SK-N-MC (cell line): ENCODE measurements at places on chromosomes 16 and 17.

GRCh38 chr16:53809088-53809932, 105.4 kb downstream of the FTO start:
- DNase-seq, result peak; percentile 37

GRCh38 chr16:88469615-88470395, 16.7 kb downstream of the ZFPM1 start:
- DNase-seq, result no peak

- DNase-seq, result no peak
Measured at GRCh38 chr17:77590951-77591735, 367.4 kb upstream of the TNRC6C start.

DNA sequence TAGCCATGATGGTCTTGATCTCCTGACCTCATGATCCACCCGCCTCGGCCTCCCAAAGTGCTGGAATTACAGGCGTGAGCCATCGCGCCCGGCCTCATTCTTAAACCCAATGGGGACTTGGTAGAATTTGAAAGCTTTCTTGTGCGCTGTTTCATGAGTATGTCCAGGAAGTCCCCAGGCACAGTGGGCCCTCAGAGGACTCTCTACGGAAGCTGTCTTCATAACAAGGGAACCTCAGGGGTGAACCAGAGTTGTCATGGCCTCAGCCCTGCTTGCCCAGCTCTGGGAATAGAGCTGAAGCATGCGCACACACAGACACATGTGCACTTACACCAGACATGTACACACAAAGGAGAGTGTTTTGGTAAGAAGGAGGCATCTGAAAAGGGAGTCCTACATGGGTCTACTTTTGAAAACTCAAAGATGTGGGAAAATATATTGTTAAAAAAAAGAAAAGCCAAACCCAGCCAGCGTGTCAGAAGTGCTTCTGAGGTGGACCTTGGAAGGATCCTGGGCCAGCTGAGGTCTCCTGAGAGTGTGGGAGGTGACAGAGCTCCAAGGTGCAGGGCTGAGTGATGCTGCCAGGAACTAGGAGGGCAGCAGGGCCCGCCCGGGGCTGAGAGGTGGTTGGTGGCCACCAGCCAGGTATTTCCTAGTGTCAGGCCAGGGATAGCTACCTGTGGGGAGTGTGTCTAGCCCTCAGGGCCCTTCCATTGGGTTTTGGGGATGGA, 54.6 kb downstream of the EPN2 start:
- DNase-seq, result no peak

- DNase-seq, result no peak
Measured at GRCh38 chr17:9473711-9474110, 101.9 kb downstream of the STX8 start.

GRCh38 chr17:47170710-47171109, 18.4 kb downstream of the CDC27 start:
- DNase-seq, result no peak

DNA sequence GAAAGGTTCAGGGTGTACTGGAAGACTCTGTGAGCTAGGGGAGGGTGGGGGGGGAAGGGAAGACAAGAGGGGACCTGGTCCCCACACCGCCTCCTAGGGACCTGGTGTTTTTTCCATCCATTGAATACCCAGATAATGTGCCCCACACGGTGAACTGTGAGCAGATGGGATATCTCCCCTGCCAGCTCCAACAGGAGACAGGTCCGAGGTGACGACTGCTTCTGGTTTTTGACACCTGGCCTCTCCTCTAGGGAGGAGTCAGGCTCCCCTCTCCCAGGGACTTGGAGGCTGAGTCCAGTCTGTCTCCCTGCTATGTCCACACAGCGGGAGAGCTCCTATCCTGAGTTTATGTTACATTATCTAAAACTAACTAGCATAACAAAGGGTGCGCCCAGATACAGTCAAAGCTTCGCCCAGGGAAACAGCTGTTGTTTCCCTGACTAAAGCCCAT, 1.8 kb downstream of the MARVELD3 start:
- no peak for DNase-seq

GRCh38 chr17:30234964-30235363, 533 bp downstream of the SLC6A4 start:
- no peak for DNase-seq

DNA sequence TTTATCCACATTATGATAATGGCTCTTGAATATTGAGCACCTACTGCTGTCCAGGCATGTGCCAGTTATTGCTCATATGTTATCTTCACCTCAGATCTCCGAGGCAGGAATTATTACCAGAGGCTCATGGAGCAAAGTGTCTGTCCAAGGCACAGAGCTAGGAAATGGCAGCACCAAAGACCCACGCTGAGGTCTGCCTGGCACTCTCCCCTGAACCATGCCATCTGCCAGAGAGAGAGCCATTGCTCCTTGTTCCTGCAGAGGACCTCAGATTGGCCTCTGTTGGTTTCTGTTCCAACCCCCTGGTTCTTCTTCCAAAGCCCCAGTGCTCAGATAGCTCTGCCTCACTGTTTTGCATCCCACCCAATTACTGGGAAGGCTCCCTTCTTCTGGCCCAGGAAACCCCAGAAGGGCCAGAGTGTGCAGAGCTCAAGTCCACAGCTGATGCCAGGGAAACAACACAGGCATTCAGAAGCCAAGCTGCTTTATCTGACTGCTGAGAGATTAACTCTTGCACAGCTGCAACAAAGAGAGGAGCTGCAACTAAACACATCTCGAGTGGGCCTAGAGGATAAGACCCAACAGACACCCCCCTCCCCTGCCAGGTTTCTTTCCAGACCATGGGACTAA, 5.9 kb downstream of the ASIC2 start:
- DNase-seq, result no peak

DNA sequence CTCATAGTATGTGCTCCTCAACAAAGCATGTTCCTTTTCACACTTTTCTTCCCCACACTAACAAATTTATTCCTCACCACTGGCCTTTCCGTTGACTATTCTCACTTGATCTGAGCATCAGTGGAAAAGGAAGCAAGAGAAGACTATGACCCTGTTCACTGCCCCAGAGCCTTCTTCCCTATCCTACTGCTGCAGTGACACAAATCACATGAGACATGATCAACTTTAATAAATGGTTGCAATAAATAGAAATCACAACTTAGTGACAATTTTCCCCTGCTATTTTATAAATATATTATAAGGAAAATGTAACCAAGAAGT, 438.7 kb upstream of the SOX9 start:
- no peak for DNase-seq

- no peak for DNase-seq
Measured at GRCh38 chr16:84806256-84806889, 13.4 kb upstream of the CRISPLD2 start.

DNA sequence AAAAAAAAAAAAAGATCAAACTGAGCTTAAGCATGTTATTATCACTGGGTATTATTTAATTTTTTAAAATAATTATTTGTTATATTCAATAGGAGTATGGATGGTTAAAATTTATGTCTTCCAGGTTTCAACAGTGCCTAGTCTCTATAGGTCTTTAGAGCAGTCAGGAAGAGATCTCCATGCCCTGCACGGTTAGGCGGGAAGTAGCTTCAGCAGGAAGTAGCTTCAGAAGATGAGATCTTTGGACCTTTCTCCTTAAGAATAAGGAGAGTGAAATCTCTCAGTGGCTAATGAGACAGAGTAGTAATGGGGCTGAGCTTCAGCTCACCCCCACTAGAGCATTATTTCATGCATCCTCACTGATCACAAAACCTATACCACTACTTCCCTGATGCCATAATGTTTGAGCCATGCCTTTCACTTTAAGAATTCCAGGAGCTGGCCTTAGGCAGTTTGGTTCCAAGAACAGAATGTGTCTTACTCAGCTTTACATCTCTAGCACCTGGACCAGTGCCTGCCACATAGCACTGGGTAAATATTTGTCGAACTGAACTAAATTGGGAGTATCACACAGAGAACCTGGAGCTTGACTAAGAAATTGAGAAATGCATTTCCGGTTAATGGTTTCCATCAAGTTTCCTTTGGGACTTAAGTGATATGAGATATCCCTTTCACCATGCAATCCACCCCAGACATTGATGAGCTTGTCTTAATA, 43.5 kb downstream of the SCPEP1 start:
- no peak for DNase-seq

- DNase-seq, result no peak
Measured at GRCh38 chr16:87851601-87852000, 17.7 kb downstream of the SLC7A5 start.

- no peak for DNase-seq
Measured at GRCh38 chr17:45722161-45722560, 62.0 kb upstream of the CRHR1 start.

DNA sequence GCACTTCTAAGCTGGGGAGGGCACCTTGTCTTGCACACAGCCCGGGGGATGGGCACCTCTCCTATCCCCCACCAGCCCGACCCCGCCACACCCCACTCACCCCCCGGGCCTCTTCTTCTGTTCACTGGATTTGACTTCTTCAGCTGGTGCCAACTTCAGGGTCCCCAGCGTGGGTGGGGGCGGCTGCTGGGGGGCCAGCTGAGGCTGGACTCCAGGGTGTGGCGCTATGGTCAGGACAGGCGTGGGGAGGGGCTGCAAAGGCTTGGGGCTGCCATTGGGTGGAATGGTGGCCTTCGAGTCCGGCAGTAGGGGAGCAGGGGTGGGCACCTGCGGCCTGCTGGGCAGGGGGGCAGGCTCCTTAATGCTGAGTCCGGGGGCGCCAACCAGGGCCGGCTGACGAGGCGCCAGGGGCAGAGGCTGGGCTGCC, 6.1 kb downstream of the MNT start:
- DNase-seq, result no peak

GRCh38 chr16:64543441-64543840, 578.4 kb downstream of the CDH11 start:
- no peak for DNase-seq

GRCh38 chr16:52912565-52913173, 140.0 kb downstream of the CHD9NB start:
- peak; percentile 3 for DNase-seq

DNA sequence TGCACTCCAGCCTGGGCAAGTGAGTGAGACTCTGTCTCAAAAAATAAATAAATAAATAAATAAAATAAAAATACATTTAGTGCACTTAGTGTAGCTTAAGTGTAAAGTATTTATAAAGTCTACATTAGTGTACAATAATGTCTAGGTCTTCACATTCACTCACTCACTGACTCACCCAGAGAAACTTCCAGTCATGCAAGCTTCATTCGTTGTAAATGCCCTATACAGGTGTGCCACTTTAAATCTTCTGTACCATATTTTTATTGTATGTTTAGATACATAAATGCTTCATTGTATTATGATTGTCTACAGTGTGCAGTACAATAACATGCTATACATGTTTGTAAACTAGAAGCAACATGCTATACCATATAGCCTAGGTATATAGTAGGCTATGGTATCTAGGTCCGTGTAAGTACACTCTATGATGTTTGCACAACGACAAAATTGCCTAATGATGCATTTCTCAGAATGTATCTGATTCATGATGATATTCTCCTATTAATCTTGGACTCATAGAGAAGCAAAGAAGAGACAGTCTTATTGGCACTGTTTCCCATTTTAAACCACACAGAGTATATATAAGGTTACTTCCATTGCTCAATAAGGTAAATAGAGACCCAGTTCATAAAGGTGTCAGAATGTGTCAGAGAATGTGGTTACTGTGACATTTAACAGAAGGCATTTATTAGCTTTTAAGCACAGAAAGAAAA, 1314.9 kb downstream of the CDH11 start:
- no peak for DNase-seq

GRCh38 chr16:55222486-55222885, 101.5 kb upstream of the IRX6 start:
- no peak for DNase-seq

GRCh38 chr17:67753026-67753425, 35.3 kb downstream of the NOL11 start:
- no peak for DNase-seq

DNA sequence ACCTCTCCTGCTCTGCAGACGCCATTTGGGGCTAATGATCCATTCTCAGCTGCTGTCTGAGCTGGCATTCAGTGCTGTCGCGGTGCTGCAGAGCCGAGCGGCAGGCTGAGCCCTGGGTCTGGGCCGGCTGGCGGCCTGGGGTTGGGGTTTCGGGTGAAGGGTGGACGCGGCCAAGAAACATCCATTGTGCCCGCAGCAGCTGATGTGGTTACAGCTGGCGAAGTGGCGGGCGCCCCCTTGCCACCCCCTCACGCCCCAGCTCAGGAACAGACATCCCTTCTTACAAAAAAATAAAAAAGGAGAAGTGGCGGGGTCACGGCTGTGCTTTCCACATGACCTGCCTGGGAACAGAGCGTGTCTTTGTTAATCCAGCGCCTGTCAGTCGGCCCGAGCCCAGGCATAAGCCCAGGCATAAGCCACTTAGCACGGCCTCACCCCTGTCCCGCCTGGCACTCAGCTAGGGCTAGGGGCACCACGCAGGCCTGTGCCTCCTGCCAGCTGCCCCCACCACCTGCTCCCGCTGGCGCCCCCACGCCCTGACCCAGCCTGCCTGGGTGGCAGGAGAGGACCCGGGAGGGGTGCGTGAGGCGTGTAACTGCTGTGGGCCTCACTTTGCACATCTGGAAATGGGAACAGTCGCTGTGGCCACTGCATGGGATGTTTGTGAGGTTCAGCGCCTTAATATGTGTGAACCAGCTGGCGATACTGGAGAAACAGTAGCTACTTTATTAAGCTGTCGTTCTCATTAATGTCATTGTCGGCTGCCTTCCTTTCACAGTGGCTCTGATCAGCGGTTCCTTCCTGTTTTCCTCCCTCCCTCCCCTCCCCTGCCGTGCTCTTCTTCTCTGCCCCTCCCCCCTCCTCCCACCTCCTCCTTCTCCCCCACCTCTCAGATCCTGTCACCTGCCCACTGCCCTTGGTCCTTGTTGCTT, 197.7 kb upstream of the CIBAR2 start:
- no peak for DNase-seq

DNA sequence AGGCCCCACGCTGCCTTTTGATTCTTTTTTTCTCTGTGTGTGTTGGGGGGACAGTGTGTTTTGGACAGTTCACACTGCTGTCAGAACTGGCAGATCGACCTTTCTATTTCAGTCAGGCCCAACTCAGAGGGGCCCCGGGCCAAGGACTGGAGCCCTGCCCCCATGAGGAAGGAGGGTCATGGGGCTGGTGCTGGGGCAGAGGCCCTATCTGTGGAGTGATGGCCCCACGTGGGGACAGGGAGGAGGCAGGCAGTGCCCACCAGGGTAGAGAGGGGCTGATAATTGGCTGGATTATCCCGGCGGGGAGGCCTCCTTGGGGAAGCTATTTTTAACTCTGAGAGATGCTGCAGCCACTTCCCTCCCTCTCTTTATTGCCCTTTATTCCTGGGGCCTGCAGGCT, 5.7 kb upstream of the KCNJ12 start:
- no peak for DNase-seq

GRCh38 chr17:75762513-75763268, 2.3 kb downstream of the GALK1 start:
- no peak for DNase-seq
